RWPE1 (cell line): ENCODE measurements at places on chromosomes 3 and 15.
A peak's percentile ranks its signal among the peaks of the same experiment; 100 is the strongest.

DNA sequence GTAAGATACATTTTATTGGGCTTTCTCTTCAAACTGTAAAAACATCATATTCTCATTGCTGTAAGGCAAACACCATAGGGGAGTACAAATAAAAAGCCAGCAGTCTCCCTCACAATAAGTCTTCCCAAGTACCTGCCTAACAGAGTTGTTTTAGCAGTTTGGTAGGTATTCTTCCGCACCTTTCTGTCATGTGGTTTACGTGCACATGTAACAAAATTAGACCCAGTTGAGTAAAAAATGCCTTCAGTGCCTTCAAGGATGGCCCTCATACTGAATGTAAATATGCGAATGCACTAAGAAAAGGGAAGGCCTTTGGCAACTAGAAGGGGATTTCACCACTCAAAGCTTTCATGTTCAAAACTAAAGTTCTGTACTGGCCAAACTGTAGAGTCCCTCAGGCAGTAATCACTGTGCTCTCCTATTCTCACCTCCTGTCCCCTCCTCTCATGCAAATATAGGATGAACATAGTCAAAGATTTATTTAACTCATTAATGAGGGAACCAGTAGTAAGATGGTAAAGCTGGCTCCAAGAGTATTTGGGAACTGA, 26.4 kb downstream of the USP3 start:
- DNase-seq = no peak

DNA sequence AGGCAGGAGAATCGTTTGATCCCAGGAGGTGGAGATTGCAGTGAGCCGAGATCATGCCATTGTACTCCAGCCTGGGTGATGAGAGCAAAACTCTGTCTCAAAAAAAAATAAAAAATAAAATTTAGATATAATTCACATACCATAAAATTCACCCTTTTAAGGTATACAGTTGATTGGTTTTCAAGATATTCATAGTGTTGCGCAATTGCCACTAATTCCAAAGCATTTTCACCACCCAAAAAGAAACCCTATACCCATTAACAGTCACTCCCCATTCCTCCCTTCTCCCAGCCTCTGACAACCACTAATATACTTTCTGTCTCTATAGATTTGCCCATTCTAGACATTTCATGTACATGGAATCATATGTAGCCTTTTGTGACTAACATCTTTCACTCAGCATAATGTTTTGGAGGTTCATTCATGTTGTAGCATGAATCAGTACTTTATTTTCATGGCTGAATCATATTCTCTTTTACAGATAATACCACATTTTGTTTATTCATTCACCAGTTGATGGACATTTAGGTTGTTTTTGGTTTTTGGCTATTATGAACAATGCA, 116.7 kb downstream of the RASA2 start:
- no peak for DNase-seq

DNA sequence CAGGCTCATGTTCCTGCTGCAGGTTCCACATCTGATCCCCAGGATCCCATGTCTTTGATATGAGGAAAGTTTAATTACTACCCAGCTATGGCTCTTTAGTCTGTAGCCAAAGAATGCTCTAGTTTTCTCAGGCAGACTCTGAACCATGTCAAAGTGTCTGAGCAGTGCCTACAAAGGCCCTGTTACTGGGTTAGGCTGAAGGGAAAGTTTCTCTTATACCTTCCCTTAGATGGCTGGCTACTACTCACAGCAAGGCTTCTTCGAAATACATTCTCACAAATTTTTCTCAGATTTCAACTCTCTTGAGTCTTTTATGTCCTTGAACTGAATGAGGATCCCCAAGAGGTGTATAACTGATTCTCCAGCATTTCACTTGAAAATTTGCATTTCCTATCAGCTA, 102.4 kb downstream of the NR1D2 start:
- DNase-seq = no peak

- DNase-seq = no peak
Observed at GRCh38 chr3:178086144-178086825, 450.0 kb upstream of the KCNMB2 start.

DNA sequence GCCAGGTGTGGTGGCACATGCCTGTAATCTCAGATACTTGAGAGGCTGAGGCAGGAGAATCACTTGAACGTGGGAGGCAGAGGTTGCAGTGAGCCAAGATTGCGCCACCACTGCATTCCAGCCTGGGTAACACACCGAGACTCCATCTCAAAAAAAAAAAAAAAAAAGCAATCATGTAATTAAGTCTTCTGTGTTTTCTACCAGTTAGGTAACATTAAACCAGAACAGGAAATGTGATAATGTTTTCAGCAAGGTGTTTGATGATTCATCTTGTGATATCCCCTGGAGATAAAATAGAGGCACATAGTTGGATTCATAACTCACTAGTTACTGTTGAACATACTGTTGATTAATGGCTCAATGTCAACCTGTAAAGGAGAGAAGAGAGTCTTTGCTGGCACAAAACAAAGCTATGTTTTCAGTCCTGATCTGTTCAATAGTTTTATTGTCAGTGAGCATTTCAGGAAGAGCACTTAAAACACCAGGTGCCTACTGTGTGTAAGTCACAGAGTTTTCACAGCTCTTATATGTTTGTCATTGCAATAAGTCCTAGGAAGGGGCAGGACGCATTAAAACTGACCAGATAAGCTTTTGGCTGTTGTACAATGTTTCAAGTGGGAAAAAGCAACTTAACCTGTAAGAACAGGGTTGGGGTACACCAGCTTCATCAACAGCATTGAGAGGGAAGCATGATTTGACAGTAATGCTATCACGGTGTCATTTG, 19.5 kb downstream of the DNAJB11 start:
- DNase-seq = peak; percentile 86

DNA sequence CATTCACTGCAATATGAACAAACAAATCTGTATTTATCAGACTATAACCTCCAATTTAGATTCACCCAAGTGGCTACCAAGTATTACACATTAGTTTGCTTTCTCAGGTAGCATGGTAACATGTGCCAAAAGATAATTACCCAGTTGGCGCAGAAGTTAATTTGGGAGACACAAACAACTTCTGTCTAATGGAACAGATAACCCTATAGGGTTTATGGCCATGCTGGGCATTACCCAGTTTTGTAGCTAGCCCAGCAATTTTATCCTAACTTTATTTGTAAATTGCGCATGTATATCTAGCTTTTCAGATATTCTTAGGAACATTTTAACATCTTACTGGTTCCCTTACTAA, 780 bp downstream of the RPL22L1 start:
- DNase-seq = no peak

- DNase-seq = no peak
Observed at GRCh38 chr15:83108266-83109219, 1.1 kb downstream of the TM6SF1 start.

- no peak for DNase-seq
Observed at GRCh38 chr3:61877359-61878138, 316.2 kb downstream of the PTPRG start.

GRCh38 chr3:39177708-39178332, 14.6 kb downstream of the XIRP1 start:
- DNase-seq = peak; percentile 88

DNA sequence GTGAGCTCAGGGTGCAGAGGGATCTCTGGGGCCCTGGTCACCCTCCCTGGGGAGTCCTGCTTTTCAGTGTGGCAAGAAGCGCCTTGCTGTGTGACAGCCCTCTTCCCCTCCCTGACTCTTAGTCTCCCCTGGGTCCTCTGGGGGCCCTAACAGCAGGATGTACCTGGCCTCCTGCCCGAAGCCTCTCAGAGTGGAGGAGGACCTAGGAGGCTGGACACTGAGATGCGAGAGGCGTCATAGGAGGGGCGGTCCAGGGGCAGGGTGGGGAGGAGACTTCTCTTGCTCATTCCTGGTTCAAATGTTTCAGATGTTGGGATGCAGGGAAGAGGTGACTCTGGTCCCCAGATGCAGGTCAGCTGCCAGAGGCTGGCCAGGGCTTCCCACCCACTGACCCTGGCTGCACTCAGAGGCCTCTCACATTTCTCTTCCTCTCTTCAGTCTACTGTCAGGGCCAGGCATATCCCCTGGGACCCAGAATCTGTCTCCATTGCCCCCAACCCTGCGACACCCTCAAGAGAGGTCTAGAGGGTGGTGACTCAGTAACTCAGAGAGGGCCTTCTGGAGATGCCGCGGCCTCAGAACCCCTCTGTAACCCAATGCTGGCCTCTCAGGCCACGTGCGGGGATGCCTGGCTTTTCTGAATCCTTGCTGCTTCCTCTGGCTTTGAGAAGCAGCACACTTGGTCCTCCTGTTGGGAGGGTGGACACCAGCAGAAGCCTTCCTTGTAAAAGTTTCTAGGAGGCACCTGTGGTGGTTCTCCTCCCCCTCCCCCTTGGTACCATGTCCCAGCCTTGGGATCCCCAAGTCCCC, 25.9 kb downstream of the SNX33 start:
- DNase-seq = no peak

DNA sequence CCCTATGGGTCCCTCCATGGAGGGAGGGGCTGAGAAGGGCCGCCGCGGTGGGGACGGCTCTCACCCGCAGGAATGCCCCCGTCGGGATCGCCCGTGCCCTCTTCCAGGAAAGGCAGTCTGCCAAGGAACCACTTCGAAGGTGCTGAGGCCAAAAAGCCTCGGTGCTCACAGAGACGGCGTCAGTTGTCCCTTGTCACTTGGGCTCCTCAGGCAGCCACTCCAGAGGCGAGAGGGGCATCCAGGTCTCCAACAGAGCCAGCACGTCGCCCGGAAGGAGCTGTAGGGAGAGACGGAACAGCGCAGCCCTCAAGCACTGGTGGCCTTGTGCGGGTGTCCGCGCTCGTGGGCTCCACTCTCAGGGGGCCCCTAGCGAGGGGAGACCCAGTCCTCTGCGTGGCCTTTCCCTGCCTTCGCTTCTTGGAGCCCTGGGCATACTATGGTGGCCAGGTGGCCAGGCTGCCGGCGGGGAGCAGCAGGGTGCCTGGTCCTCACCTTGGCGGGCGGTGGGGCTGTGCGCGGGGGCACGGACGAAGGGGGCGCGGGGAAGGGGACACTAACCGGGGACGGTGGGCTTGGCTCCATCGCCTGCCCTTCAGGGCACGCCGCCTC, 994 bp downstream of the MESP1 start:
- no peak for DNase-seq

- DNase-seq = no peak
Observed at GRCh38 chr15:73244333-73244732, 124.4 kb downstream of the HCN4 start.

- DNase-seq = no peak
Observed at GRCh38 chr3:193563426-193563825, 8.7 kb upstream of the ATP13A4 start.

- no peak for DNase-seq
Observed at GRCh38 chr3:72818905-72819304, 29.3 kb downstream of the SHQ1 start.

DNA sequence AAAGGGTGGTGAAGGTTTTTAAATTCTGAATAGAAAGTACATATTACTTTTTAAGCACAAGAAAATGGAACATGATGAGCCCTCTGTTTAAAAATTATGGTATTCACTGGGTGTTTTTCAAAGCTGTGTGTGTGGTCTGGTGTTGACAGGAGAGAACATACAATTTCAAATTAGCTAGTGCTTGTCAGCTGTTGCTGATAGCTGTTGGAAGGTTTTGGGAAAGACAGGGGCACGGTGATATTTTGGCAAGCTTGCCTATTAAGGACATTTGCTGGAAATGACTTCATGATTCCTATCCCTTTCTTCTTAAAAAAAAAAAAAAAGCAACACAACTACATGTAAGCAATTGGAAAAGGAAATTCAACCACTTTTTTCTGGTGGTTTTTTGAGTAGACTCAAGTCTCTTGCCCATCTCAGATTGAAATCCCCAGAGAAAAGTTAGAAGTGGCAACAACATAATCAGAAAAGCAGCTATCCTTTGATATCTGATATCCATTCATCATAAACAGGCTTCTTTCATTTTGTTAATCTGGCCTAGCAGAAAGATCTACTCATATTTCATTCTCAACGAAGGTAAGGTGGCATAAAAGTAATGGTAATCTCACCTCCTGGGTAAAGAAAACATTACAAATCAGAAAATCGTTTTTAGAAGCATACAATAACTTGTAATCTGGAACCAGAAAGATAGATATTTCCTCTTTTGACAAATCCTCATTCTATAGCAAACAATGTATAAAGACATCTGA, 130.0 kb downstream of the RBMS3 start:
- DNase-seq = no peak

DNA sequence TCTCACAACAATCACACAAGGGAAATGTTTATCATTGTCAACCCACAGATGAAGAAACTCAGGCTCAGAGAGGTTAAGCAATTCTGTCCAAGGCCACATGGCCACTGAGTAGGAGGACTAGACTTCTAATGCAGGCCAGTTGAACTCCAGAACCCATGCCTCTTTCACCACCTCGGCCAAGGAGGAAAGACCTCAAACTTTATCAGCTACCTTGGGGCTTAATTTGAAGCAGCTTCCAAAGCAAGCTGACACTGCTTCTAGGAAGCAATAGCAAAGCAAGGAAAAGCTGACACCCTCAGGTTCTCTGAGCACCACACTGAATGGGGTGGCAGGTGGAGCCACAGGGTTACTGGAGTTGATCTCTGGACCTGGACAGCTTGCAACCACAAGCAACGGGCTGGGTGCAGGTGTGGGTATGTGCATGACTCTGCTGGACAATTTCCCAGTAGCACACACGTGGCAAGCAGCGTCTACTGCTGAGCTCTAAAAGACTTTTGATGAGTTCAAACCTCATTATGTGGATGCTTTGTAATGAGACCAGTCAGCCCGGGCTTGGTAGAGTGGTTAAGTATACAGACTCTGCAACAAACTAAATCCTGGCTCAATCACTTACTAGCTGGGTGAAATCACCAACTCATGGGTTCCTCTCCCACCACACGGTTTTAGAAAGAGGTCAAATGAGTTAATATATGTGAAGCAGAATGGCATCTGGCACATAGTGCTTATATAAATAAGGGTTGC, 23.1 kb downstream of the CCNL1 start:
- no peak for DNase-seq

GRCh38 chr15:28992336-28992864, 106.6 kb downstream of the APBA2 start:
- no peak for DNase-seq

- DNase-seq = no peak
Observed at GRCh38 chr3:40741729-40742128, 217.0 kb downstream of the ZNF621 start.
